GM20000 (cell line): ENCODE measurements at places on chromosomes 2 and 18.

DNA sequence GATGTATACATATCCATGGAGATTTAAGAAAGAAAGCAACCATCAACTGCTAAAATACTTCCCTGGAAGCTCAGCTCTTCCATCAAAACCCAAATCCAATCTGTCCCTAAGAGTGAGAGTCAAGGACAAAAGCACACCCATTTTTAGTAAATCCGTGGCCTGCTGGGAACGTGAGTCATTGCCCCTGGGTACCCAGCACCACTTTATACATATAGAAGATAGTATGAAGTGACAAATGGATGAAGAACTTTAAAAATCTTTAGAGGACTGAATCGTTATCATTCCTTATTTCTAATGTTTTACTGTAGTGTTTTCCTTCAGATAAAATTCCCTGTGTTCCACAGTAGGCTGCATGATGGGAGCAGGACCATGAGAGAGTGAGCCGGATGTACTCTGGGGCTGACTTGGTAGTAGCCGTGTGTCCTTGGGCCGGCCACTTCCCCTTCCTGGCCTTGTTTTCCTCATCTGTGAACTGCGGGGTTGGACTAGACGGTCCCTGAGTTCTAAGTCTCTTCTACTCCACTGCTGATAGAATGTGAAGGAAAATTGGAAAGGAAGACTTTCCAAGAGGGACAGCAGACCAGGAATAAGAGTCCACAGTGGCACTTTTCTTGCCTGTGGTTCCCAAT is 28.5 kb upstream of the CEP68 start:
- DNase-seq, result no peak

GRCh38 chr2:147122944-147123343 is 721.9 kb upstream of the ACVR2A start:
- DNase-seq, result no peak

GRCh38 chr2:48107326-48107925 is 201.1 kb upstream of the FBXO11 start:
- no peak for DNase-seq

- DNase-seq, result no peak
Observed at GRCh38 chr18:11155034-11155759, 5.8 kb upstream of the PIEZO2 start.
